ENCODE measurements at places on chromosomes 1 and 21.

- H3K27ac ChIP-seq, result peak overlapping the region; percentile 100
- H3K4me1 ChIP-seq, result peaks cover 16% of the 10 kb centered on the region
- no peaks in the 10 kb centered on the region for H3K27me3 ChIP-seq
- H3K36me3 ChIP-seq, result peaks cover 7% of the 10 kb centered on the region
Measured at GRCh38 chr1:31064111-31064717, 1.3 kb downstream of the PUM1 start.

GRCh38 chr1:207987164-207987563 lies 76.2 kb upstream of the CD34 start:
- no peaks in the 10 kb centered on the region for H3K4me1 ChIP-seq
- DNase-seq, result no peak
- H3K36me3 ChIP-seq, result no peaks in the 10 kb centered on the region
- H3K4me3 ChIP-seq, result no peak overlapping the region
- peaks cover 25% of the 10 kb centered on the region for H3K27me3 ChIP-seq

DNA sequence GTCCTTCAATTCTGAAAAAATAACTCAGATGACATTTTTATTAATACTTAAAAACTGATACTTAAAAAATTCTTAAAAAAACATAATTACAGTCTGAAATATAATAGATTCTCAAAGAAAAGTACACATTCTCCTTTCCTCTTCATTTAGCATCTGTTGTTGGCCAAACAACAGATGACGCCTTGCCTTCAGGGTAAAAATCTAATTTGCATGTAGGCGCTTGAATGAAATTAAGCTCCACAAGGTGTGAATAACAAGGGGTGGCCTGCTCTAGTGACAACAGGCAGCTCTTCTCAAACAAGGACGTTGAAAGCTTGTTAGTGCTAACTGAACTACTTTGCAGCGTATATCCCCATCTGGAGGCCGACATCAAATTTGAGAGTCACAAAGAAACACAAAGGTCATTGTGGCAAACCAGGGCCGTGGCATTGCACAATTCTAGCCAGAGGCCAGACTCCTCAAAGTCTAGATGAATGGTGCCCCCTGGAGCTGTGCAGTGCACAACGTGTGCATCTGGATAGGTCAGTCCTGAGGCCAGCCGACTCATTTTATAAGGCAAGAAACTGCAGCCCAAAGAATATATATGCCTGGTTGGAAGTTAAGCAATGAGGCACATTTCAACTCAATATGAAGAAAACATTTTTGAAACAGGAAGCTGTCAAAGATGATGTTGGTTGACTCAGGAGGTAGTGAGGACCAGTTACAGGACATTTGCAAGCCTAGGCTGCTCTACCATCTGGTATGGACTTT lies 459.2 kb upstream of the RUNX1 start:
- no peaks in the 10 kb centered on the region for H3K36me3 ChIP-seq
- H3K27me3 ChIP-seq, result peaks cover 16% of the 10 kb centered on the region
- no peak overlapping the region for H3K27ac ChIP-seq
- no peak overlapping the region for H3K4me3 ChIP-seq
- peaks cover 7% of the 10 kb centered on the region for H3K4me1 ChIP-seq
- no peak for DNase-seq

DNA sequence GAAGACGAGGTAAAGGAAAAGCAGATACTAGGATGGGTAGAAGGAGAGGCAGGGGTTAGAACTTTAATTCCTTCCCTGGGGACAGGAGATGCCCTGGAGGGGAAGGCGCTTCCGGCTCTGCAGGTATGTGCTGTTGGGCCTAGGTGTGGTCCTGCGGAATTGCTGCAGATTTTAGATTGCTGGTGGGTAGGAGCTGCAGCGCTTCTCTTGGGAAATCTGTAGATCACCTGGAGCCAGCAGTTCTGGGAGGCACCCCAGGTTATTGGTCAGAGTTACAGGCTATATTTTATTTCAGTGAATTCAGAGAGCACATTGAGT lies 1.1 kb downstream of the MGST3 start:
- H3K4me3 ChIP-seq, result no peak overlapping the region
- no peaks in the 10 kb centered on the region for H3K27me3 ChIP-seq
- DNase-seq, result no peak
- H3K36me3 ChIP-seq, result peaks cover 2% of the 10 kb centered on the region
- peaks cover 28% of the 10 kb centered on the region for H3K4me1 ChIP-seq

DNA sequence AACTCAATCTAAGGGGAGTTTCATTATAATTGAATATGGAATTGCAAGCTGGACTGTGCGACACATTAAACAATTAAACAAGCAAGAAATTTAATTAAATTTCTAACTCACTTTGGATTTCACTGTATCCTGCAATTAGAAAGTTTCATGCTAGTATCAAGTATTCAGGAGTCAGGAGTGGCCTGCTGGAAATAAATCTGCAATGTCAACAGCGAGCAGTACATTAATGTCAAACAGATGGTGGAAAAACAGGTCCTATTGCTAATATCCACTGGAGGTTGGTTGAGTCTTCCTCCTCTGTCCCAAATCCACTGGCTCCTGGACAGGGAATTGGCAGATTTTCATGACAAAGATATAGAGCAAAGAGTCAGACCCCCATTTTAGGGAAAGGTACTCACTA lies 237.1 kb downstream of the VAV3 start:
- no peak overlapping the region for H3K4me3 ChIP-seq
- H3K36me3 ChIP-seq, result no peaks in the 10 kb centered on the region
- no peak overlapping the region for H3K27ac ChIP-seq
- H3K27me3 ChIP-seq, result no peaks in the 10 kb centered on the region
